ENCODE measurements at places on chromosomes 1 and 21. TPM values are rescaled to one million over a fixed set of nuclear protein-coding genes. Genes with fewer than 3 reads are reported as not detected.

The ANGPTL3 gene
- total RNA-seq: not detected

The SPEN gene
- total RNA-seq: 53.1 TPM

The DNAJC6 gene
- 6.6 TPM for total RNA-seq

The OVAAL gene
- not detected for total RNA-seq

The TEKT2 gene
- total RNA-seq: 0.35 TPM

The RCOR3 gene
- total RNA-seq: 46.7 TPM

The CTSE gene
- total RNA-seq: 85.8 TPM

The GJB3 gene
- 0.81 TPM for total RNA-seq

The NTMT2 gene
- total RNA-seq: not detected

The HLX gene
- total RNA-seq: 14.9 TPM

The CACNA1S gene
- 0.55 TPM for total RNA-seq

The OR2G6 gene
- total RNA-seq: not detected

The CYP4Z1 gene
- total RNA-seq: 2.1 TPM

The OR2L3 gene
- total RNA-seq: not detected

The OR2M5 gene
- total RNA-seq: not detected

The LCE3D gene
- total RNA-seq: not detected

The FCER1A gene
- 13.3 TPM for total RNA-seq

The GTF2B gene
- 20.8 TPM for total RNA-seq

The PTCH2 gene
- 0.64 TPM for total RNA-seq

The ADAMTS5 gene
- total RNA-seq: 3.2 TPM

The VAV3 gene
- total RNA-seq: 8.5 TPM

The STYXL2 gene
- 0.17 TPM for total RNA-seq

The ADORA1 gene
- total RNA-seq: 4.1 TPM

The EPS8L3 gene
- total RNA-seq: not detected

The FRRS1 gene
- total RNA-seq: 6.8 TPM

All from upper lobe of right lung (tissue), 1 donor.